ENCODE measurements at places on chromosomes 16 and 17.

- no peak for DNase-seq
Measured at GRCh38 chr16:2821487-2822157, 4.6 kb downstream of the PRSS21 start.

DNA sequence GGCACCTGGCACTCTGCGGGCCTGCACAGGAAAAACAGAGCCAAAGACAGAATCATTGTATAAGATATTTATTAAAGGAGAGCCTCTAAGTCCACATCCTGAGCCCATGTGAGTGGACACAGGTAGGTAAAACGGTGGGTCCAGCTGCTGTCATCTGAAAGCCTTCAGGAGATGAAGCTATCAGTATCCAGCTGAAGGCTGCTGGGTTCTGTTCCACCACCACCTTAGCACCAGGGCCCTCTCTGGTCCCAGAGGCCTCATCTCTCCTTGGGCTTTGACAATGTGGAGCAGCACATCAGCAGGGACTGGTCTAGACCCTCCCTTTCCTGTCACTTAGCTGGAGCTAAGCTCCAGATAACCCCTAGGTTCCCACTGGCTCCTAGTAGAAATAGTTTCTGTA lies 7.3 kb downstream of the TMEM106A start:
- no peak for DNase-seq

GRCh38 chr17:34024806-34025551 lies 230.1 kb upstream of the CCL2 start:
- DNase-seq: no peak

GRCh38 chr16:69871708-69872107 lies 79.4 kb upstream of the CLEC18A start:
- no peak for DNase-seq

DNA sequence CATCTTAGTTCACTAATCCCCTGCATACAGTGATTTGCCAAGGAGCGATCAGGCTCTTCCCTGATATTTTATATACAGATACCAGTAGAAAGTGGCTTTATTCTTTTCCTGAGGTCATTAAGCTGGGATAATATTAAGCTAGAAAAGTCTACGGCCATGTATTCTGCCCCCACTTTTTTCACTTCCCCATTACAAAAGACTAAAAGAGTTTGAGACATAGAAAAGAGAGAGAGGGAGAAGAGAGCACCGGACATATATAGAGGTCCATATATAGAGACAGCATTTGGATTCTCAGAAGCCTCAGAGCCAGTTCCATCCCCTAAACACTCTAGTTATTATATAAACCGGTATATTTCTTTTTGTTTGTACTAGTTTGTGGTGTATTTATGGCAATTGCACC lies 166.5 kb upstream of the ANKFN1 start:
- DNase-seq: no peak

- DNase-seq: no peak
Measured at GRCh38 chr16:27048316-27048715, 18.4 kb upstream of the C16orf82 start.
